ENCODE measurements at places on chromosomes 5 and 9.

GRCh38 chr9:119963258-119963797 is 594.1 kb upstream of the BRINP1 start:
- DNase-seq = peak; percentile 78

- no peak for DNase-seq
Observed at GRCh38 chr5:143066556-143067281, 296.5 kb downstream of the ARHGAP26 start.

GRCh38 chr5:54885636-54886035 is 99.8 kb downstream of the ESM1 start:
- DNase-seq = no peak

DNA sequence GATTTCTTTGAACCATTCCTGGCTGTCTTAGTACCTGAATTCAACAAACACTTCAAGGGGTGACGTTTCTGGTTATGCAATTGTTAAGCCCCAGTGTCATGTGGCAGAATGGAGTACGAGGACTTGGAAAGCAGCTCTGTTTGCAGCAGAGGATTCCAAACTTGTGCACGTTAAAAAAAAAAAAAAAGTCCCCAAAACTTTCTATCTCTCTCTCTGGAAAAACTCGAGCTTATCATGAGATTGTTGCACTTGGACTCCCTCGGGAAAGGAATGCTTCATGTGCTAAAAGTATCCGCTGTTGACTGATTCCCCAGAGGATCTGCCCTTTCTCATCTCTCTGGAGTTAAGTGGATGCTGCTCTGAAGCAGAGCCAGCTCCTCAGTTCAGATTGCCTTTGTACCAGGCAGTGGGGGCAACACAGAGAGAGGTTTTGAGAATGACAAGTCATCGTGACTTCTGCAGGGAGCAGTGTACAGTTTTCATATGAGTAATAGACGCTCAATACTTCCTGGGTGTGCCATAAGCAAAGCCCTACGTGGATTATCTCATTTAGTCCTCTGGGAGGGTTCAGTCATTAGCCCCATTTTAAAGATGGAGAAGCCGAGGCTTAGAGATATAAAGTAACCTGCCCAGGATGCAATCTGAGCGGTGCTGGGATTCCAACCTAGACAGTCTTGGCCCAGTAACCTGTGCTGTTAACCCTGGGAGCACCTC is 28.1 kb downstream of the TMOD1 start:
- peak; percentile 43 for DNase-seq

All from IMR-90 (cell line).